ENCODE measurements at places on chromosomes 7 and 10.

DNA sequence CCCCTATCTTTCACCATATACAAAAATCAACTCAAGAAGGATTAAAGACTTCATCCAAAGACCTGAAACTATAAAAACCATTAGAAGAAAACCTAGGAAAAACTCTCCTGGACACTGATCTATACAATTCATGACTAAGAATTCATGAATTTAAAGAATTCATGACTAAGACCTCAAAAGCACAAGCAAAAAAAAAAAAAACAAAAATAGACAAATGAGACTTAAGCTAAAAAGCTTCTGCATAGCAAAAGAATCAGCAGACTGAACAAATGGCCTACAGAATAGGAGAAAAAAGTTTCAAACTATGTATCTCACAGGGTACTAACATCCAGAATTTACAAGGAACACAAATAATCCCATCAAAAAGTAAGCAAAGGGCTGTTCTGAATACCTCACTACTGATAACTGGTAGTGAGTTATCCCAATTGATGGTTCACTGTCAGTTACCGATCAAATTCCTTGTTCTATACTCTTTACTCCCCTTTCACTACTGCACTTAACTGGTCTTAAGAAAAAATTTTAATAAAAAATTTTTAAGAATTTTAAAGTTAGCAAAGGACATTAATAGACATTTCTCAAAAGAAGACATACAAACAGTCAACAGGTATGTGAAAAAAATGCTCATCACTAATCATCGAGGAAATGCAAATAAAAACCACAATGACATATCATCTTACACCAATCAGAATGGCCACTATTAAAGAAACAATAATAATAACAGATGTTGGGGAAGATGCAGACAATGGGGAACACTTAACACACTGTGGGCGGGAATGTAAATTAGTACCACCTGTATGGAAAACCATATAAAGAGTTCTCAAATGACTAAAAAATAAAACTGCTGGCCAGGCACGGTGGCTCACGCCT is 33.2 kb downstream of the KMT2C start:
- no peak for DNase-seq

- DNase-seq = no peak
Observed at GRCh38 chr10:117552156-117552631, 9.6 kb downstream of the EMX2 start.

GRCh38 chr7:151677581-151678226 is 158.0 kb upstream of the RHEB start:
- no peak for DNase-seq

- DNase-seq = no peak
Observed at GRCh38 chr10:75999515-76000209, 568.2 kb downstream of the LRMDA start.

DNA sequence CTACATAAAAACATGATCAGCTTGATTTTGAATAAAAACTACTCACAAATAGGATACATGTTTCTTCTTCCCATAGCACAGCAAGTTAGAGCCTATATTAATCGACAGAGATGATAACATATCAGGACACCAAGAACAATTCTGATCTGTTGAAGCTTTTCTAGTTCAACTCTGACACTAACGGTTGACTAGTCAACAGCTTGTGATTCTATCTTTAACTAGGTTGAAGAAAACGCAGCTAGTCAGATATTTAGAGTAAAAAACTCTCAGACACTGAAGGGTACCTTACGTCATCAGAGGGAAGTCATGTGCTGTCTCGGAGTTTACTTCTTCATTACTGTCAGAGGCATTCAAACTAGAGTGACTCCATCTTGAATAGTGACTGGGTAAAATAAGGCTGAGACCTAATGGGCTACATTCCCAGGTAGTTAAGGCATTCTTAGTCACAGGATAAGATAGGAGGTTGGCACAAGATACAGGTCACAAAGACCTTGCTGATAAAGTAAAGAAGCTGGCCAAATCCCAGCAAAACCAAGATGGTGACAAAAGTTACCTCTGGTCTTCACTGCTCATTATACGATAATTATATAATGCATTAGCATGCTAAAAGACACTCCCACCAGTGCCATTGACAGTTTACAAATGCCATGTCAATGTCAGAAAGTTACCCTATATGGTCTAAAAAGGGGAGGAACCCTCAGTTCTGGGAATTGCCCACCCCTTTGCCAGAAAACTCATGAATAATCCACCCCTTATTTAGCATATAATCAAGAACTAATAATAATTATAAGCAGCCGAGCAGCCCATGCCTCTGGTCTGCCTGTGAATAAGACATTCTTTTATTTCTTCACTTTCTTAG is 21.3 kb downstream of the CCDC71L start:
- DNase-seq = no peak

GRCh38 chr7:77649716-77650349 is 46.4 kb upstream of the RSBN1L start:
- DNase-seq = no peak

DNA sequence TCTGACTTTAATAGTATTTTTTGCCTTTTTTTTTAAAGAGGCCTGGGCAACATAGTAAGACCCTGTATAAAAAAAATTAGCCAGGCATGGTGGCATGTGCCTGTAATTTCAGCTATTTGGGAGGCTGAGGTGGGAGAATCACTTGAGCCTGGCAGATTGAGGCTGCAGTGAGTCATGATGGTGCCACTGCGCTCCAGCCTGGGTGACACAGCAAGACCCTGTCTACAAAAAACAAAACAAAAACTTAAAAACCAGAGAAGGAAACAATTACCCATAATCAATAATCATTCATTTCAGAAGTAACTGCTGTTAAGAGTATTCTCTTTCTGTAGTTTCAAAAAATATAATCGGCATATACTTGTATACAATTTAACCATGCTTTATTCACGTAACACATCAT is 28.0 kb downstream of the VPS26A start:
- no peak for DNase-seq

DNA sequence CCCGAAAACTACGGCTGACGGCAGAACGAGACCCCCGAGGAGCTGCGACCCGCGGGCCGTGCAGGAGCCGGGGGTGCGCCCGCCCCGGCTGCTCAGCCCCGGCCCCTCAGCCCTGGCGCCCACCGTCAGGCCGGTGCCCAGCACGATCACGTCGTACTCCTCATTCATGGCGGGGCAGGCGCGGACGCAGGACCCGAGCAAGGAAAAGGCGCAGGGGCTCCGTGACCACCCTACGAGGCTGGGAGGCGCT is 218 bp downstream of the GDI2 start:
- no peak for DNase-seq

- no peak for DNase-seq
Observed at GRCh38 chr7:25260862-25261494, 32.7 kb upstream of the NPVF start.

- DNase-seq = no peak
Observed at GRCh38 chr10:87722716-87723115, 63.0 kb downstream of the PAPSS2 start.

DNA sequence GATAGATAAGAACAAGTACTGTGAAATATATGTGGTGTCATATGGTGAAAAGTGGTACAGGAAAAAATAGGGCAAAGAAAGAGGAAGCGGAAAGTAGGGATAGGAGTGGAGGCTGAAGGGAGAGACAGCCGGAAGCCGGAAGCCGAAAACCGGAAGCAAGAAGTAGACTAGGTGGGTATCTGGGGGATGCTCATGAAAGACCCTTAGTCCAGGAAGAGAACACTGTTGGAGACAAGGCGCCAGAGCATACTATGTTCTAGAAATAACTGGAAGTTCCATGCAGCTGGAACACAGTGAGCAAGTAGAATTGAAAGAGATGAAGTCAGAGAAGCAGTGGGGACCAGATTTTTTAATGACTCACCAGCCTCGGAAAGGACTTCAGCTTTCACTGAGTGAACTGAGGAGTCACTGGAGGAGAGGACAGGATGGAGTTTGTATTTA is 22.5 kb downstream of the ST8SIA6 start:
- DNase-seq = no peak

DNA sequence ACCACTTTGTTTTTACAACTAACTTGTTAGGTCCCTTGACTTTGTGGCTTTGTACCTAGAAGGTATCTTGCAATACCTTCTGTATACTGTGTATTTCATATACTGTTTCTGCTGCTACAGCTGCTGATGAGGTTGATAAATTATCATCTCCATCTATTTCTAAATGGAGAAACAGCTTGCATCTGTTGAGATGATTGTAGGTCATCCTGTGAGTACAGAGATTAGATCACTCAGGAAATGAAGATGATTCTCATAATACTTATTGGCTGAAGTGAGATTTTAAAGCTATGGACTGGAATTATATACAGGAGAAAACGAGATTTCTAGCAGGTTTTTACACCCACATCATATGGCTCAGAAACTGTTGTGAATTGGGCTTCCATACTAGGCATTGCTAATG is 280.5 kb downstream of the KCND2 start:
- no peak for DNase-seq

- no peak for DNase-seq
Observed at GRCh38 chr10:7302930-7303557, 107.8 kb downstream of the SFMBT2 start.

DNA sequence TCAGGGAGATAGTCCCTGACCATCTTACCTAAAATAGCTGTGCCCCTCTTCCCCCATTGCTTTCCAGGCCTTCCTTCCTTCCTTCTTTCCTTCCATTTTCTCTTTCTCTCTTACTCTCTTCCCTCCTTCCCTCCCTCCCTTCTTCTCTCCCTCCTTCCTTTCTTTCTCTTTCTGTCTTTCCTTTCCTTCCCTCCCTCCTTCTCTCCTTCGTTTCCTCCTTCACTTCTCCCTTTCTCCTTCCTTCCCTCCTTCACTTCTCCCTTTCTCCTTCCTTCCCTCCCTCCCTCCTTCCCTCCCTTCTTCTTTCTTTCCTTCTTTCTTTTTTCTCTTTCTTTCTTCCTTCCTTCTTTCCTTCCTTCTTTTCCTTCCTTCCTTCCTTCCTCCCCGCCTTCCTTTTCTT is 24.6 kb upstream of the MKX start:
- DNase-seq = no peak

DNA sequence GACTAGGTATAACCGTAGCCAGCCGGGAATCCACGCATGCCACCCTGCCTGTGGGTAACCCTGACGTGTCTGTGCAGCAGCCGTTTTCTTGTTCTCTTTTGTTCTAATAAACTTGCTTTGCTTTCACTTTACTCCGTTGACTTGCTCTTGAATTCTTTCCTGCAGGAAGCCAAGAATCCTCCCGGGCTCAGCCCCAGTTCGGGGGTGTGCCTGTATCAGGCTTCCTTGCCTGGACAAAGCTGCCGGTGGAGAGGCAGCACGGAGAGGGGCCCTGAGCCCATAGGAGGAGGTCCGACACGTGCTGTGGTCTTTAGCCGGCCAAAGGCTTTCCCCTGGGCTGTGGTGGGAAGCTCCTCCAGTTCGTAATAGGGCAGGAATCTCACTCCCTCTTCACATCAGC is 256.5 kb upstream of the PPP2R2D start:
- no peak for DNase-seq

- DNase-seq = no peak
Observed at GRCh38 chr7:2666588-2667250, 21.3 kb upstream of the AMZ1 start.

GRCh38 chr7:111765751-111766643 is 203.7 kb upstream of the IMMP2L start:
- DNase-seq = no peak

DNA sequence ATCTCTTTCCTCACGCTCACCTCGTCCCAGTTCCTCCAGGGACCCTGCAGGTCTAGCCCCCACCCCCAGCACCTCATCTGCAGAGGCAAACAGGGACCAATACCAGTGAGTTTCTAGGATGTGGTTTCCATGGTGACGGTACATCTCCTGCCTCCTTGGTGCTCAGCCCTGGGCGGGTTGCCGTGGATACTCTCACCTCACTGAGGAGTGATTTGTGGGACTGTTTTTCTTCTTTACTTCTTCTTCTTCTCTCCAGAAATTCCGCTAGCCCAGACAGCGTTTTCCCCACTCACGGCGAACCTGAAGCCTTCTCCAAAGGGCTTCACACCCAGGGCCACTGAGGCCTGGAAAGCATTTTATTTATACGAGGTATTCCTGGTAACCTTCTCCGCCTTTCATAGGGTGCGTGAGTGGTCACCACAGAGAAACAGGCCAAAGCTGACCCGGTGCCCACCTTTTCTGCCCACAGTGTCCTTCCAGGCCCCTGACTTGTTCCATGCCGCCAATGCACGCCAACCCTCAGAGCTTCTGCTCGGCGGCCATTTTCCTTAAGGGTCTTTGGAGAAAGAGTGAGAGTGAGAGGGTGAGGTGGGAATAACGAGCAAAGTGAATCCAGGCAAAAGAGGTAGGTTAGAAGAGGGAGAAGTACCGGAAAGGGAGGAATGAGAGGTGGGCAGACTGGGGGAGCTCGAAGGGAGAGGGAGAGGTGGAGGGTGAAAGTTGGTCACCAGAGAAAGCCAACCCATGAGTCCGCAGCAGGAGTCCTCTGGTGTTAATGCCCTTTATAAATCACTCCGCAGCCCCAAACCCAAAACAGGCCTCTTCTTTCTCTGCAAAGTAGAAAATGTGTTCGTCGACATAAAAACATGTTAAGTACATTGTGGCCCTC is 15.5 kb downstream of the FAM241B start:
- no peak for DNase-seq

DNA sequence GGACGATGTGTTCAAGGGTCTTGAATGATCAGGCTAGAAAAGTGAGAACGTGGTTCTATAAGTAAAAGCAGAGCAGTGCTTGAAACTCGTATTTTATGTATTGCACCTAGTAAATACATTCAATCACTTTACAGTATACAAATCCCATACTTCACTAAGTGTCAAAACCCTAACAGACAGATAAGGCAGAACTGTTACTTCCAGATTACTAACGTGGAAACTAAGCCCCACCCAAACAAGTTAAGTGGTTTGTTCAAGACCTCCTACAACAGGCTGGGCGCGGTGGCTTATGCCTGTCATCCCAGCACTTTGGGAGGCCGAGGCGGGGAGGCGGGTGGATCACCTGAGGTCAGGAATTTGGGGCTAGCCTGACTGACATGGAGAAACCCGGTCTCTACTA is 9.2 kb upstream of the MYO1G start:
- no peak for DNase-seq

All from stimulated activated CD8-positive, alpha-beta memory T cell treated with anti-CD3 and anti-CD28 coated beads, Interleukin-4, amount 100 ng/mL, for 48 hours (primary cell).